Cortex of kidney (tissue), 1 donor: ENCODE measurements at places on chromosomes 3 and 15.

- DNase-seq = no peak
Measured at GRCh38 chr15:69697916-69698315, 245.3 kb downstream of the RPLP1 start.

- DNase-seq = no peak
Measured at GRCh38 chr3:58631742-58632141, 34.8 kb downstream of the FAM3D start.

GRCh38 chr15:31283043-31283442 lies 43.6 kb upstream of the KLF13 start:
- no peak for DNase-seq

DNA sequence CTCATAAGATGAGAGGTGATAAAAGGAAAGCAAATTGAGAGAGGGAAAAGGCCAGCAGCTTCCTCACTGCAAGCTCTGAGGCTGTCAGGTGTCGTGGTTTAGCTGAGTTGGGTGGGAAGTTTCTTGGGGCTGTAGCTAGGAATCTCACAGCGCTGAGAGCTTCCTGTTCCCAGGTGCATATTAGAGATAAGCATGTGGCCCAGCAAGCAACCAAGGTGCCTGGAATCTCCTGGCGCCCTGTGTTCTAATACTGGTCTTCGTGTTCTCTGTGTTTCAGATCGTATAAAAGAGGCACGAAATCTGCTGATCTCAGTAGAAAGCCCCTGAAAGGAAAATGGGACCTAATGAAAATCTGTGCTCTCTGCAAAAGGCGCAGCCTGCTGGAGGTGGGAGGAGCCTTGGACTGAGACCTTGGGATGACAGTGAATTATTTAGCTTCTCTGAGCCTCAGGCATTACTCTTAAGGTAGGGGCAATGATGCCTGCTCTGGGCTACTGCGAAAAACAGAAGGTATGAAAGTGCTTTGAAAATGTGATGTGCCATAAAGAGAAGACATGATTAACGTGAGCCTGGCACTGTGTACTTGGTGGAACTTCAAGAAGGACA lies 499.9 kb downstream of the TBL1XR1 start:
- no peak for DNase-seq

DNA sequence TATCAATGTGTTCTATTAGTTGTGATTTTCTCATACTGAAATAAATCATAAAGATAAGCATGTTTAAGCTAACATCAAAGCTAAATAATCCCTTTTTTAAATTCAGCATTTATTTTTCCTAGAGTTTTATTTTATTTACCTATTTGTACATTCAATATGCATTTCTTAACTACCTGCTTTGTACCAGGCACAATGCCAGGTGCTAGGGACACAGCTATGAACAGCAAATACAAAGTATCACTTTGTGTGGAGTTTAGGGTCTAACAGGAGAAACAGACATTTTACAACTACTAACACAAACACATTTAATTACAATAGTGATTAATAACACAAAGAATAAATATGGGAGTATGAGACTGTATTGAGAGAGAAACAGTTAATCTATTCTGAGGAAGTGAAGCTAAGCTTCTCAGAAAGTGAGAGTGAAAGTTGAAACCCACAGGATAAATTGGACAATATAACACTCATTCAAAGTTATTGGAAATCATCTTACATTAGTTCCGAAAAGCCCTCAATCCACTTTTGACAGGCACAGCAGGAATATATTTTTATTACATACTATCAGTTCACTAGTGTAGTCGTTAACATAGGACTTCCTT lies 159.6 kb downstream of the GBE1 start:
- no peak for DNase-seq

GRCh38 chr3:134801204-134801958 lies 6.3 kb downstream of the EPHB1 start:
- no peak for DNase-seq

DNA sequence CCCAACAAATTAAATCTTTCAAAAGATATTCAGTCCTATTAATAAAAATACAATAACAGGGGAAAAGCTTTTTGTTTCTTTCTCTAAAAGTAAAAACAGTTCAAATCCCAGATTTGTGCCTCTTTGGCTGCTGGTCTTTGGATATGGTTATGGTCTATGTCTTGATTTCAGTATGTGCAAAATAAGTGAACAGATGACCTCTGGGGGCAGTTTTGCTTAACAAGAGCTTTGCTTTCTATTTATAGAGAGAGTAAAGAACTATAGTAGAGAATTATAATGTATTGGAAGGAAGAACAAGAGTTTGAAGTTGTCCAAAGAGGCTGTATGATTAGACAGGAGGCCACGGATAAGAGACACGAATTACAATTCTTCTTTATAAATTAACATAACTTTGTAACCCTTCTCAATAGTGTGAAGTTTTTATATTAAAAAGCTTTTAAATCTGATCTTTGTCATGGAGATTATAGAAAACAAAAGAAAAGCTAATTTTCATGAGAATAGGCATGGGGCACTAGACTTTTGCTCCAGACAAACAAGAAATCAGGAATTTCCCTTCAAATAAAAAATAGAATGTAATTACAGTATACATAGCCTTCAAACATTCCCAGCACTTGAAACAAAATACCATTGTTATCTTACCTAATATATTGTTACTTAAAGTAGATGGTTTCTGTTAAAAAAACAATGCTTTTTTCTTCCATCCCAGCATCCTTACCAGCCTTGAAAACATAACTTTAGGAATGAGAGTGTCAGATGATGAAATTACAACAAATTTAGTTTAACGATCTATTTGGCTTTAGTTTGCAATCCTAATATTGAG lies 432.7 kb upstream of the ARHGEF26 start:
- DNase-seq = no peak

GRCh38 chr3:153038779-153039178 lies 123.2 kb upstream of the RAP2B start:
- no peak for DNase-seq

DNA sequence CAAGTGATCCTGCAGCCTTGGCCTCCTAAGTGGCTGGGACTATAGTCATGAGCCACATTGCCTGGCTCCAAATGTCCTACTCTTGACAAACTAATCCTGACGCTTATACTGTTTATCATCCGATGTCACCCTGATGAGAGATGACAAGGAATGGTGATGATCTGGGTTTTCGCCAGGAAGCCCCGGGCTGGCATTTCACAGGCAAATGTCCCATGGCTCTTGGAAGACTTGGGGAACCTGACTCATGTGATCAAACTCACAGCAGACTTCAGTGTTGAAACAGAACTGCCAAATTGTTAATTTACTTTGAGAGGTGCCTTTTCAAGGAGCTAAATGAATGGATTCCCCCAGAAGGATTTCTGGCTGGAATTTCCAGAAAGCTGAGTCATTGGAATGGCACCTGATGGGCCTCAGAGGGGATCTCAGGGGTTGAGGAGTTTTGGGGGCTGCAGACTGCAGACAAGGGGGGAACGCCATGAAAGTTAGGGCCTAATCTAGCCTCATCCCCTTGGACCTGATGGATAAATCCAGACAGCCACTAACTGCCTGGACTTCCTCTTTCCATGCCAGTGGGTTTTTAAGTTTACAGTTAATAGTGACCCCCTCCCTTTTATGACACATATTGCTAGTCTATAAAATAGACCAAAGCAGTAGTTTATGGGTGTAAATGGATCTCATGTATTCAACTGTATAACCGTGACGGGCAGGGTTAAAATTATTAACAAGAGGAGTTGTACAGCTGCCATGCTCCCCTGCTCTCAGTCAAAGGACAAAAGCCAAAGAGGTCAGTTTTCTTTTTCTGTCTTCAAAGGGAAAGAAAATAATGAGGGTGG lies 146.6 kb downstream of the CHSY1 start:
- DNase-seq = no peak

GRCh38 chr3:23389089-23389488 lies 186.0 kb downstream of the UBE2E2 start:
- no peak for DNase-seq

DNA sequence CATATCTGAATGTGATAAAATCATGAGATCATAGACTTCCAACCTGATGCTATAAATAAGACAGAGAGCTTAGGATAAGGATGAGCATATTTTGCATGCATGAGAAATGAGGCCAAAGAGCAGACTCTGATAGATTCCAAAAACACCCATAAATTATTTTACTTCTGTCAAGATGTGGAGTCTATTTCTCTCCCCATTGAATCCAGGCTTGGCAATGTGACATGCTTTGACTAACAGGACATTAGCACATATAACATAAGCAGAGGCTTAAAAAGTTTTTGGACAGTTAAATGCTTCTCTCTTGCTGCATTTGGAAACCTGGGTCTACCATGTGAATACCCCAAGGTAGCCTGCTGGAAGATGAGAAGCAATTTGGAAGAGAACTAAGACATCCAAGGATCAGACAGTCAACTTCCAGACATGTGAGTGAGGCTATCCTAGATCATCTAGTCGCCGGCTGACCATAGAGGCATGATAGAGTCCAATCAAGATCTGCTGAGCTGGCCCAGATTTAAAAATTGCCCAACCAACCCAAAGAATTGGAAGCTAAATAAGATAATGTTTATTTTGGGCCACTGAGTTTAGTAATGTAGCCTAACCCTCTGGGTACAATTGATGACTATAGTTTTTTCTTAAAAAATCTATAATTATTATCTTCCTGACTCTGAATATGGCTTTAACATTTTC lies 30.3 kb downstream of the MYLK start:
- no peak for DNase-seq

DNA sequence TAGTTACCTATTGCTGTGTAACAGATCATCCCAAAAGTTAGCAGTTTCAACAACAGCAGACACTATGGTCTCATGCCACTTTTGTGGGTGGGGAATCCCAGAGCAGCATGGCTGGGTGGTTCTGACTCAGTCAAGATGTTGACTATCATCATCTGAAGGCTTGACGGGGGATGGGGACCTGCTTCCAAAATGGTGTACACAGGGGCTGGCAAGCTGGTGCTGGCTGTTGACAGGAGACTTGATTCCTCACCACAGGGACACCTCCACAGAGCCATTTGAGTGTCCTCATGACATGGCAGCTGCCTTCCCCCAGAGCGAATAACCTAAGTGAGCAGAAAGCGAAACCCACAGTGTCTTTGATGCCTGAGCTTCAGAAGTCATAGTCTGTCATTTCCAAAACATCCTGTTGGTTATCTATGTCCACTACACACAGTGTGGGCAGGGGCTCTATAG lies 19.1 kb downstream of the DNAJB8 start:
- no peak for DNase-seq

DNA sequence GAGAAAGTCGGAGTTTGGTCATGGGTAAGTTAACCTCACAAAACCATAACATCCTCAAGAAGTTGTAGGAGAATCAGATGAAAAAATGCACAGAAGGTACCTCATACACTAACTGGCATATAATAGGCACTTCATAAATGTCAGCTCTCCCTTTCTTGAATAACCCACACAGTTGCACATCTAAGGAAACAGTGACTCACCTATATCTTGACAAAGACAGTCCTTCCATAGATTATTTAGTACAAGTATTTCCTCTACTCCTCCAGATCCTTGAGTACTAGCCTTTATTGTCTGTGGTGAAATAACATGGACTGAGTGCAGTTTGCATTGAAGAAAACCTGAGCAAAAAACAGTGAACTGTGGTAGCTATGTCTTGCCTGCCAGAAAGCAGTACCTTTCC lies 46.6 kb downstream of the MAGI1 start:
- DNase-seq = no peak

DNA sequence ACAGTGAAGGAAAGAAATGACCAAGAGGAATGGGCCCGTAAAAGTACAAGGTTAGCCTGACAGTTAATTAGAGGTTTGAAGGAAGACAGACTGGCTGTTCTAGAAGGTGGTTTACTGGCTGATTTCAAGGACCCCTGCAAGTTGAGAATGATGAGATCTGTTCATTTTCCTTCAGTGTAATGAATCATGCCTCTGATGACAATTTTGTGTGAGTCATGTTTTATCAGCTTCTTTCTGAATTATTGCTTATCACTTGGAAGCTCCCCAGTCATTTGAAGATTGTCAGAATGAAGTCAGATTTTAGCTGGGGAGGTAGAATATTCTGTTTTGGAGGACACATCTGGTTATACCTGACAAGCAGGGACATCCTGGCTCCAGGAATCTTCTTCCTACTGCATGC lies 50.6 kb downstream of the DRD3 start:
- no peak for DNase-seq

DNA sequence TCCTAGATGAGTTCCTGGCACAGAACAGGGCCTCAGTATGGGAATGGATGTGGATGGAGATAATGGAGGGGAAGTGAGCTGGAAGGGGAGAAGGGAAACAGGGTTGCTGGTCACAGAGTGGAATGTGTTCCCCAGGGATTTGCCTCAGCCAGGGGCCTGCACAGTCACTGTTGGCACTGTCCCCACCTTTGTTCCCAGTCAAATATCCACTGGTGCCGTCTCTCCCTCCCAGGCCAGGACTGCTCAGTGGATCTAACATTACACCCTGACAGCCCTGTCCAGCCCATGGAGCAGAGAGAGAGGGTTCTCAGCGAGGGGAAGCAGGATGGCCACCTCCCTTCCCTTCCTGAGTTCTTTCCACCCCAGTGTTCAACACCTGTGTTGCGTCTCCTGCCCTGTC lies 1.5 kb upstream of the PPP1R2 start:
- no peak for DNase-seq

- no peak for DNase-seq
Measured at GRCh38 chr3:160784853-160785252, 28.8 kb downstream of the PPM1L start.

DNA sequence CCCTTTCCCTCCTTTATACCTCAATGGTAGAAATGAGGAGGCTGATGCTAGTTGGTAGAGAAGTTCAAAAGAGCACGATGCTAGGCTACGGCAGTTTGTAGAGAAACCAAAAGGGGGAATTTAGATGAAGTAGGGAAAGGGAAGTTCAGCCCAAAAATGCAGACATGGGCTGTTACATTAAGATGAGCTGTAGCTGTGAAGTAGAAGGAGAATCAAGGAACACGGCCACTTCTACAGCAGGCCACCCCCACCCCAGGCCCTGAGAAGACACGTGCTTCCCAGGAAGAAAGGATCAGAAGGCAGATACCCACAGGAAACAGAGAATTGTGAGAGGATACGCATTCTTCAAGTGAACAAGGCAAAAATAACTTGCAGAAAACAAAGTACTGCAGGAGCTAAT lies 2.1 kb upstream of the PARP14 start:
- DNase-seq = no peak

DNA sequence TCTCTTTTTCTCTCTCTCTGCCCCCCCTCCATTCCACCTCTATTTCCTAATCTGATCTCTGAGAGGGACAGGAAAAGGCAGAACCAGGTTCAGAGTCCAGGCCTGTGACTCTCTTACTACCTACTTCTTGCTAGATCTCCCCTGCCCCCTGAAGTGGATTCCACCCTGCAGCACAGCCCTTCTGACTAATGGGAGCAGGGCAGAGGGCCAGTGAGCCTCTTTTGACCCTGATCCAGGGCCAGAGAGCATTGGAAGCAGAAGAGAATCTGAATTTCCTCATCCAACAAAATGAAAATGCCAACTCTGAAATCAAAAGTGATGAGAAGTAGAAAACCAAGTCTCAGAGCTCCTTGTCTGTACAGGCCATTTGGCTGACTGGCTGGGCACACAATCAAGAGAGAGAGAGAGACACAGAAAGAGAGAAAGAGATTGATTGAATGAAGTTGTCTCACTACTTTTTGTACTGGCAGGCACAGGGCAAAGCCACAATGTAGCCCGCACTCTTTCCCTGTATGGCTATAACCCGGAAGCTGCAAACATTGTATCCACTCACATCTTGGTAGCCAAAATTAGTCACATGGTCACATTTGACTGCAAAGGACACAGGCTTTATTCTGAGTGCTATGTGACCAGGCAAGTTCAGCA lies 31.6 kb upstream of the GLCE start:
- DNase-seq = no peak

- DNase-seq = no peak
Measured at GRCh38 chr3:160746976-160747375, 9.1 kb upstream of the PPM1L start.

- no peak for DNase-seq
Measured at GRCh38 chr15:85795337-85796305, 896 bp upstream of the KLHL25 start.

- DNase-seq = no peak
Measured at GRCh38 chr3:182605882-182606611, 187.3 kb upstream of the ATP11B start.
